Germinal center (tissue), 1 donor: ENCODE measurements at places on chromosomes 1 and 21.
A peak's percentile ranks its signal among the peaks of the same experiment; 100 is the strongest.

- peak; percentile 42 for DNase-seq
These were observed 104.8 kb downstream of the RERE start for GRCh38 chr1:8712413-8713231.

DNA sequence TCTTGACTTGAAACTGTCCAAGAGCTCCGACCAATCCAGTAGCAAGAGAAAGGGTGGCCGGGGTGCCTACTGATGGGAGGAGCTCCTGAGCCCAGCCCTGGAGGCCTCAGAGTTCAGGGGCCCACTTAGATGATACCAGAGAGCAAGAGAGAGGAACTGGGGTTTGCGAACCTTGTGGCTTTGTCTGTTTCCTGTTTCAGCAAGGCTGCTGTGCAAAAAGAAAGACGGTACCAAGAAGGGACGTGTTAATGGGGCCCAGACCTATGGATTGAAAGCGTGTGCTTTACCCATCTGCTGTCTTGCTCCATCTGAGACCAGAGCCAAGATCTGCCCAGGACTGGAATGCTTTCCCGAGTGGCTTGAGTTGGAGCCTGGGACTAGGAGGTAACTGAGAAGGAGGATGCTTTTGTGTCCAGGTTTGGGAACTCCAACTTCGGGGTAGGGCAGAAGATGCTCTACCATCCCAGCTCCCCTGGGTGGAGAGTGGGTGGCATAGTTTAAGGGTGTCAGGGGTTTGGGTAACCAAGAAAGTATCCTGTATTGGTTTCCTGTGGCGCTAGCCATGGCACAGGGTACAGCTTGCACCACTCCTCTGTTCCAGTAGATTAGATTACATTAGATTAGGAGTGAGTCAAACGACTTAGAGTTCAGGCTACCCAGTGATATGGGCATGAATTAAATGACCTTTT is at the start of gene TRAF3IP3:
Gene TRAF3IP3 (plus strand): TSS at position 128 of the 689 bp plus-strand sequence. CDS start 3,987 bp downstream, outside the sequence.
- DNase-seq, result peak; percentile 78

DNA sequence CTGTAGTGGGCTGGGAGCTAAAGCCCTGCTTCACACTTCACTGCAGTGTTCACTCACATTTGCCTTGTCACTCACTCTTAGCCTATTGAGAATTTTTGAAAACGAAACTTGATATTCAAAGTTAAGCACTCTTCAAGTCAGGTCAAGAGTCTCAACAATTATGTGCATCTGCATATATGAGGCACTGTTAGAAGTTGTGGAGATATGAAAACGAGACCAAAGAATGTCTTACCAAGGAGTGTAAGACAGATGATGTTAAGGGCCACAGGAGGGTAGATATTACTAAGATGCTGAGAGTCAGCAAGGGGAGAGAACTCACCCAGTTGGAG is 64.7 kb upstream of the GJA8 start:
- no peak for DNase-seq

DNA sequence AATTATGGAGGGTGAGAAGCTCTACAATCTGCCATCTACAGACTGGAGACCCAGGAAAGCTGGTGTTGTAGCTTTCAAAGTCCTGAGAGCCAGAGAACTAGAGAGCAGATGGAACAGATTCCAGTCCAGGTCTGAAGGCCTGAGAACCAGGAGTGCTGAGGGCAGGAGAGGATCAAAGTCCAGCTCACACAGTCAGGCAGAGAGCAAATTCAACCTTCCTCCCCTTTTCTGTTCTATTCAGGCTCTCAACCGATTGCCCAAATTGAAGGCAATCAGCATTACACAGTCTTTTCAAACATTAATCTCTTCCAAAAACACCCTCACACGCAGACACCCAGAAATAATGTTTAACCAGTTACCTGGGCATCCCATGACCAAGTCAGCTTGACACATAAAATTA is 2.5 kb upstream of the TMPRSS2 start:
- DNase-seq, result no peak

- no peak for DNase-seq
These were observed 4.6 kb downstream of the TMPRSS3 start for GRCh38 chr21:42391297-42391696.

GRCh38 chr1:24555591-24556413 is at the start of gene NCMAP:
NCMAP (plus strand) TSS chr1:24556087; CDS start chr1:24595431, 39,344 bp downstream.
- DNase-seq, result peak; percentile 65

- no peak for DNase-seq
These were observed 58.5 kb downstream of the PALMD start for GRCh38 chr1:99704356-99704816.

- DNase-seq, result peak; percentile 47
These were observed 46.9 kb downstream of the IER5 start for GRCh38 chr1:181135437-181135731.

- no peak for DNase-seq
These were observed 18.8 kb downstream of the KIF21B start for GRCh38 chr1:201004732-201005131.

- DNase-seq, result no peak
These were observed 1.6 kb downstream of the IFI44 start for GRCh38 chr1:78651241-78651640.

DNA sequence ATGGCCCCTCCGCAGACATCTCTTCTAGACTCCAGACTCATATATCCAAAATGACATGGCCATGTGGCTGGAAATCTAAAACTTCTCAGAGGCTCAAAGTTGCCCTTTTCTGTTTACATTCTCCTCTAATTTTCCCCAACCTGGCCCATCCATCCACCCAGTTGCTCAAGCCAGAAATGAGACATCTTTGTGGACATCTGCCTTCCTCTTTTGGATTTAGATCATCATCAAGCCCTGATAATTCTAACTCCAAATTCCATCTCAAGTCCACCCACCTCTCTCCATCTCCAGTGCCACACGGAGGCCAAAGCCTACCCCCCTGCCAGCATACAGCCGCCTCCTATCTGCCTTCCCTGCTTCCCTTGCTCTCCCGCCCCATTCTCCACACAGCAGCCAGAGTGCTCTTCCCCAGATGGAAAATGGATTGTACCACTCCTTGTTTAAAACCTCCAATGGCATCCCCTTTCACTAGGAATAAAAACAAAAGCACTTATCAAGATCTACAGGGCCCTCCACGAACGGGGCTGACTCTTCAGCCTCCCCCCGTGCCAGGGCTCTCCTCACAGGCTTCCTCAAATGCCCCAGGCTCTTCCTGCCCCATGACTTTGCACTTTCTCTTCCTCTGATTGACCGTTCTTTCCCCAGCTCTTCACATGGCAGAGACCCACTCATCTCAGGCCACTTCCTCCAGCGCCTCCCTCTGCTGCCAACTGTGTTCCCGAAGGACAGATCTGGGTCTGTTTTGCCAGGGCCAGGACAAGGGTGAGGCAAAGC is 40.1 kb downstream of the SYT6 start:
- no peak for DNase-seq

DNA sequence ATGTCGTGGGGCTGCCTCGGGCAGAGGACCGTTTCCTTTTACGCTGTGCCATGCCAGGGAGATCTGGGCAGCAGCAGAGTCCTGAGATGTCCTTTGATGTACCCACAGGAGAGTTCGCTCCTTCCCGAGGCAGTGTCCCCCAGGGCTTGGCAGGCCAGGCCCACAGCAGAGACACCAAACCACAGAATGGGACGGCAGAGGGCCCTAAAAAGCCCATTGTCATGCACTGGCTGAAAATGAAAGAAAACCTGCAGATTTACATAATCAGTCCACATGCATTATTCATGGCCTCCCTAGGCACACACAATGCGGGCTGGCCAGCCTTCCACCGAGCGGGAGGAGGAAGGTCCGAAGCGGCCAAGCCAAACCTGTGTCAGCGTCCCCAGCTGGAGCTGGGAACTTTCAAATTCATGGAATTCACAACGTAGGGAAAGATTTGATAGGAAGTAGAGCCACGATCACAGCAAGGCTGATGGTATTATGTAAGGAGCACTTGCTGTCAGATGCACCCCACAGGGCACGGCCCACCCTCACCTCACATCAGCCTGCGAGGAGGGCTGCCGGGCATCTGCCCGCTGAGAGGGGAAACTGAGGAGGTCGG is 25.3 kb upstream of the EFHD2 start:
- no peak for DNase-seq
